ENCODE measurements at places on chromosomes 2 and 18.

- no peak for DNase-seq
These were observed 63.8 kb upstream of the MSH6 start for GRCh38 chr2:47719099-47719498.

GRCh38 chr2:44715671-44716081, 225.8 kb upstream of the SIX3 start:
- DNase-seq: no peak

GRCh38 chr2:33577084-33577483, 22.0 kb downstream of the FAM98A start:
- no peak for DNase-seq

DNA sequence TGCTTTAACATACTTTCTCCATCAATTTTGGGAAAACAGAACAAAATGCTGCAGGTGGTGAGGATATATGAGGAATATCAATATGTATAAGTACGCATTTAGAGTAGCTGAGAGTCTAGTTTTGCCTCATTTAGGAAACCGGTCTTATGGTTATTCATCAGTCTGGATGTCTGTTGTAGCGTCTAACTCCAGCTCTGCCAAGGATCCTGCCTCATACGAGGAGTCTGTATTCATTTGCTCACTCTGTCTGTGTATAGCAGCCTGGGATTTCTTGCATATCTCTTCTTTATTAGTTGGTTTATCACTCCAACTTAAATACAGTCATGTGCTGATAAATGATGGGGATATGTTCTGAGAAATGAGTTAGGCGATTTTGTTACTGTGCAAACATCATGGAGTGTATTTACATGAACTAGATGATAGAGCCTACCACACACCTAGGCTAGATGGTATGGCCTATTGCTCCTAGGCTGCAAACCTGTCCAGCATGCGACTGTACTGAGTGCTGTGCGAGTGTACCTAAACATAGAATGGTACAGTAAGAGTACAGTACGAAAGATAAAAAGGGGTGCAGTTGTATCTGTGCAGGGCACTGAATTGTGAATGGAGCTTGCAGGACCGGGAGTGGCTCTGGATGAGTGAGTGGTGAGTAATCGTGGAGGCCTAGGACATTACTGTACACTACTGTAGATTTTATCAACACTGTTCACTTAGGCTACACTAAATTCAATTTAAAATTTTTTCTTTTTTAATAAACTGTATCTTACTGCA, 148.1 kb downstream of the ZNF407 start:
- no peak for DNase-seq

Measured in CD4-positive, alpha-beta T cell treated with Interferon alpha-2 for 1 hour (primary cell).